ENCODE measurements at places on chromosomes 12 and 14.

- no peak for DNase-seq
These were observed 67.5 kb downstream of the NIN start for GRCh38 chr14:50763382-50764007.

DNA sequence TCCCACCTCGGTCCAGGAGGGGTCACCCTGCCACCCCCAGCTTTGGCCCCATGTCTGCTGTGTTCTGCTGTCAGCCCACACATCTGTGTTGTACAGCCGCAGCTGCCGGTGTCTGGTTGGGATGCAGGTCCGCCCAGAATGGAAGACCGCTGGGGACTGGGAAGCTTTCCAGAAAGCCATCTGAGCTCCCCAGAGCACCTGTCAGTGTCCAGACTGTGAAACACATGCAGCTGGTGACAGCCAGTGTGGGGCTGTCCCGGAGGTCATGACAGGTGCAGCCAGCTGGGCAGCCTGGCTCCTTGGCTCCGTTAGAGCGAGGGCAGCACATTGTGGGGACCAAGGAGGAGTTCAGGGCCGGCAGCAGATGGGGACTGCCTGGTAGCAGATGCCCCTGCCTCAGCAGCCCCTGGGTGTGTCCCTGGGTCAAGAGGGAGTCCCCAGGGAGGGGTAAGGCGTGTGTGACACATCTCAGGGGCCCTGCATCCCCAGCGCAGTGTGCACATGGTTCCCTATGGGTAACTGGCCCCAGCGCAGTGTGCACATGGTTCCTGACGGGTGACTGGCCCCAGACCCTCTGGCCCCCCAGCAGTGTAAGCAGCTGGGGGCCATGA is 16.4 kb downstream of the CEP170B start:
- no peak for DNase-seq

GRCh38 chr12:93706387-93706786 is 29.2 kb downstream of the CRADD start:
- DNase-seq = no peak

DNA sequence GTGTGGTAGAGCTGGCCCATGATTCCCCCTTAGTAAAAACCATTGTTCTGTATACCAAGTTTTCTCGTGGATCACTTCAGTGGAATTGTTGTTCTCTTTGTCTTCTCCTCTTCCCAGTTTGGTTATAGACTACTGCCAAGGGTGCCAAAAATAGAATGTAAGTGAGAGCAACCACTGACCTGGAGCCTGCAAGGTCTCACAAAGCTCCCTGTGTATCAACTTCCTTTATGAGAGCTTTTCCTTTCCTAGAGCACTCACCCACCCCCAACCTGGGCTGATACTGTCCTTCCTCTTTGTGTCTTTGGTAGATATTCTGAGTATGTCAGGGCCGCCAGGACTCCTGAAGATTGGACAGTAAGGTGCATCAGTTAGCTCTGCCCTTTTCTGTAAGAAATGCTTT is 101.0 kb downstream of the SCN8A start:
- no peak for DNase-seq

DNA sequence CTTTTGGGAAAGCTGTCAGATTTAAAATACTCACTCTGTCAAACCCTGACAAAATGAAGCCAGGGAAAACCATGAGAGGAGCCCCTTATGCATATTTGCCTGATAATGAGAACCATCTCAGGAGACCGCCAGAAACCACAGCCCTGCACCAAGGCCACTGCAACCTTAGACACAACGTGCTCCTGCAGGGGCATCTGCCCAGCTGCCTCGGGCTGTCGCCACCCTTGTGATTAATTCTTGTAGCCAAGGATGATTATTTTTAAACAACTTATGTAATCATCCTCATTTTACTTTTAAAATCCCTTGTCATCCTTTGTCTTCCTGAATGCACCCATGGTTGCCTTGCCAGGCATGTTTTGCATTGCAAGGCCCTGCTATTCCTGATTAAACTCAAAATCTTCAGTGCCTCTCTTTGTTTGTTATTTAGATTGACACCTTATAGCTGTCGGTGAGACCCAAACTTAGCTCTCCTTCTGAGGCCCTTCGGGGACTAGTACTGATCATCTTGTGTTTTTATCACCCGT is 766.4 kb upstream of the TMEM132C start:
- DNase-seq = no peak

- DNase-seq = no peak
These were observed 146.4 kb upstream of the CCDC198 start for GRCh38 chr14:57640036-57640435.

GRCh38 chr12:12563290-12563928 is 746 bp upstream of the DUSP16 start:
- DNase-seq = no peak

DNA sequence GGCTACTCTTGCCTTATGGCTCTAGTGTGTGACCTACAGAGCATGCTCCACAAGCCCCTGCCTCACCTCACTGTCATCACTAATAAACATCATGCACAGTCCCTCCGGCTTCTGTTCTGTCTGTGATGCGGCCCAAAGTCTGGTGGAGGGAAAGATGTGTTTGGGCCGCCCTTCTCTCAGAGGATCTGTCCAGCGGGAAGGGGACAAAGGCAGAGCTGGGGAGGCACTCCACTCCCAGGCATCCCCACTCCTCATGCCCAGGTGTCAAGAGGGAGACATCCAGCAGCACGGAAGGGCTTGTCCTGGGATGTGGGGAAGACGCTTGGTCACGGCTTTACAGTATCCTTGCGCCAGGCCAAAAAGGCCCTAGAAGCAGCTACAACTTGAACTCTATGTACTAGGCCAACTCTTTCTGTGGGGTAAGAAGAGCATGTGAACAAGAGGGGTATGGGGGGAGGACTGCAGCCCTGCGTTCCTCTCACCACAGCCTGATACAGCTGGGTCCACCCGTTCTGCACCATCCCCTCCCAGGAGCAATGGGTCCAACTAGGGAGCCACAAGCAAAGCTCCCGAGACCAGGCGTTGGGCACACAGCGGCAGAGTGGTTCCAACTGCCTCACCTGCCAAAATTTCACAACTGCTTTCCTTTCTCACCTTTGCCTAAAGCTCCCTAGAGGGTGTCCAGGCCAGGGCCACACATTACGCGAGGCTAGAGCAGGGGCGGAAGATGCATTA is 10.7 kb downstream of the CACNB3 start:
- no peak for DNase-seq

DNA sequence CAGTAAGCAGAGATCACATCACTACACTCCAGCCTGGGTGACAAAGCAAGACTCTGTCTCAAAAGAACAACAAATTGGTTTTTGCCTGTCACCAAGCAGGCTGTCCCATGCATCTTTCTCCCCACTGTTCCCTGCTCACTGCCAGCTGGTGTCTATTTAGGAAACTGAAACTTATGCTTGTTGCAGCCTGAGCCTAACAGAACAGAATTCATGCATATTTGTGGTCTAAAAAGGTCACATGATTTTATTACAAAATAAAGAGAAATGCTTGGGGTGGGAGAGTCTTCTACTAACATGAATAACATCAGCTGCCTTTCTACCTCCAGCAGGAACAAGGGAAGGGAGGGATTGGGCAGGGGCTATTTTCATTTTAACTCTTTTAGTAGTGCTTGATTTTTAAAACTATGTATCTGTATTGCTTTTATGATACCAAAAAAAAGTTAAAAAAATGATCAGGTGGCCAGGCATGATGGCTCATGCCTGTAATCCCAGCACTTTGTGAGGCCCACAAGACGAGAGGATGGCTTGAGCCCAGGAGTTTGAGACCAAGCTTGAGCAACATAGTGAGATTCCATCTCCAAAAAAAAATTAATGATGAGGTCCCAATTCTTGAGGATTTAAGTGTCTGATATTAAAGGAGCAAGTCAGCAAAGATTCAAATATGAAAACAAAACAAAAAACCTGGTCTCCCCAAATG is 923 bp downstream of the STAT2 start:
- DNase-seq = no peak

- DNase-seq = no peak
These were observed 72.6 kb downstream of the AACS start for GRCh38 chr12:125137766-125138344.

DNA sequence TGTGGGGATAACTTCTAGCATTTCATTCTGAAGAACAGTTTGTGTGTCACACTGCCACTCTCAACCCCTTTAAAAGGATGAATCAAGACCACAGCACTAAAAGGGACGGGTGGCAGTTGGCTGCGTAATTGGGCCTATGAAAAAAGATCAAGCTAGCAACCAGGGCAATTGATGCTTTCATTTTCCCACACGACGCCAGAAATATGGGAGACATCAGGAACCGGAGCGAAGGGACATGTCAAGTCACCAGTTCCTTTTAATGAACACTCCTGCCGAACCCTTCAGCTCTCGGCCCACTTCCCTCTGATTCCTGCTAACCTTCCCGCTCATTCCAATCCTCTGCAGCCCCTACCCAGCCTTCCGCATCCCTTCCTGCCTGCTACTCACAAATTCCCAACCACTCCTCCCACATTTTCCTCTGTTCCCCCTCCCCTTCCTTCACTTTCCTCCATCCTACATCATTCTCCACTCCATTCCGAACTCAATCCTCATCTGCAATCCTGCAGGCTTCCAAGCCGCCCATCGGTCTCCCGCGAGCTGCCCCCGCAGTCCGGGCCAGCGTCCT is 753 bp downstream of the CSRNP2 start:
- DNase-seq = no peak
